ENCODE measurements at places on chromosomes 5 and 9.

GRCh38 chr9:129333617-129334104 is 155.6 kb upstream of the IER5L start:
- DNase-seq, result no peak

GRCh38 chr9:114053246-114054005 is 24.7 kb downstream of the AMBP start:
- no peak for DNase-seq

DNA sequence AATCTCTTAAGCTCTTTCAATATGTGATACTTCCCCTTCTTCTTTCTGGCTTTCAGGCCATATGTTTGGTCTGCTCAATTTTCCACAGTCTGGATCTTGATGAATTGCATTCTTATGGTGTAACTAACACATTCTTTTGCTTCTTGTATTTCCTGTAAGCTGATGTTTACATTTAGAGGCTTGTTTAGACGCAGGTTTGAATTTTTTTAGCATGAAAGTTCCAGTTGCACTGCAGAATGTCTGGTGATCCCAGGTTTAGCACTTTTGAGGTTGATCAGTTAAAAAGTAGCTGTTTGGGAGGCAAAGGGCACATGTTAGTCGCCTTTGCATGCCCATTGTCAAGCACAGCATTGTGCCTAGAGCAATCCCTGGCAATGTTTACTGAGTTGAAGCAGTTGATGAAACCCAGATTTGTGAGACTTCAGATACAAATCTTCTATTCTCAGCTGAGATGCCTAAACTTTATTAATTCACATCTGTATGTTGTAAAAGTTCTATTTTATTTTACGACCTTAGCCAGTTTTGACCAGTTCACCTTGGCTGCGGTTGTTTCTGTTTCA is 59.6 kb upstream of the SPATA31C2 start:
- peak; percentile 69 for DNase-seq

DNA sequence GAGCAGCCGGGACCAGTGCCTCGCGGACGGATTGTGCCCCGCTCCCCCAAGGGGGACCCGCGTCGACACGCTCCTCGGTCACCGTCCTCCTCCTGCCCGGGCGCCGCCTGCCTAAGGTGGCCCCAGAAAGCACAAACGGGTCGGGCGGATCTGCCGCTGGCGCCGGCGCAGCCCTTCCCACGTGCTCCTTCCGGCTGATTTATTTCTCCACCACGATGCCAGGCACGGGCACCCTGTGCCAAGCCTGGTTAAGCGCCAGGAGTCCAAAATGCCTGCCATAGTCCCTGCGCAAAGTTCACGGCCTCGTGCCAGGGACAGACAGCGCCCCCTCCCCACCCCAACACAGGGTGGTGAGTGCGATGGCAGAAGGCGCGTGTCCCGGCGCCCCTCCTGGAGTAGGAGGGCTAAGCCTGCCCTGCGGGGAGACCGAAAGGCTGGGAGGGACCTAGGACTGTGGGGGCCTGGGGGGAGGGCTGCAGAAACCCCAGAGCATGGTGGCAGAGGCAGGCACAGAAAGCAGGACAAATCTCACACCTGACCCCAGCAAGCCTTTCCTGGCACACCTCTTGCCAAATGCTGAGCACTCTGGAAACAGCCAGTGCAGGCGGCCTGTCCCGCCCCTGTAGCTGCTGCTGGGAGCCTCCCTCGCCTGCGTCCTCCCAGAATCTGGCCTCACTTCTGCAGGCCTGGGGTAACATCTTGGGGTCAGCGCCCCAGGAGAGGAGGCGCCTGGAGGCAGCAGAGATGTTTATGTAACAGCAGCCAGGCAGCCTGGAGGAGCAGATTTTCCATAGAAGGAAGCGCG is 1.1 kb upstream of the NOTCH1 start:
- DNase-seq, result no peak

DNA sequence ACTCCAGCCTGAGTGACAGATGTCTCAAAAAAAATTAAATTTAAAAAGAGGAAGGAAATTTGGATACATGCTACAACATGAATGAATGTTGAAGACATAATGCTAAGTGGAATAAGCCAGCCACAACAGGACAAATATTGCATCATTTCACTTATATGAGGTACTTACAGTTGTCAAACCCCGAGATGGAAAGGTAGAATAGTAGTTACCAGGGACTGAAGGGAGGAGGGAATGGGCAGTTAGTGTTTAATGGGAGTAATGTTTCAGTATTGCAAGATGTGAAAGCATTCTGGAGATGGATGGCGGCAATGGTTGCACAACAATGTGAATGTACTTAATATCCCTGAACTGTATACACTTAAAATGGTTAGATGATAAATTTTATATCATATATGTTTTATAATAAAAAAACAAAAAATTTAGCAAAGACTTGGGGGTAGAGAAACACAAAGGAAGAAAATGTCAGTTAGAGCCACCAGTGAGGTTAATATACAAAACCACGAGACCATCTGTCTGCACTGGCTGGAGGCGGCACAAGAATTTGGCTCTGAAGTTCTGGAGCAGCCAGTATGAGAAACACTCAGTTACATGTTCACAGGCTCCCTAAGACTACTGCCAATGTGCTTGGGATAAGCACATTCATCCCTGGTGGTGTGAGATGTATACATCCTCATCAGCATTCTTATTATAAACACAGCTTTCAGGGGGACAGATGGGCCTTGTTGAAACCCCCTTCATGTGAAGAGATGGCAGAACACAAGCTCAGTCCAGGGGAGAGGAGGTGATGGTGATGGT is 37.0 kb upstream of the RPS23 start:
- no peak for DNase-seq

GRCh38 chr5:42573386-42573785 is 150.1 kb downstream of the GHR start:
- no peak for DNase-seq

GRCh38 chr5:170434966-170435605 is 45.9 kb upstream of the KCNMB1 start:
- peak; percentile 10 for DNase-seq

GRCh38 chr9:37300620-37301019 is 121.9 kb upstream of the GRHPR start:
- no peak for DNase-seq

GRCh38 chr9:27487128-27487640 is 36.9 kb upstream of the IFNK start:
- no peak for DNase-seq

GRCh38 chr9:93826905-93827544 is 128.1 kb downstream of the BARX1 start:
- no peak for DNase-seq

GRCh38 chr5:75551471-75551870 is 39.8 kb downstream of the POLK start:
- DNase-seq, result peak; percentile 33

DNA sequence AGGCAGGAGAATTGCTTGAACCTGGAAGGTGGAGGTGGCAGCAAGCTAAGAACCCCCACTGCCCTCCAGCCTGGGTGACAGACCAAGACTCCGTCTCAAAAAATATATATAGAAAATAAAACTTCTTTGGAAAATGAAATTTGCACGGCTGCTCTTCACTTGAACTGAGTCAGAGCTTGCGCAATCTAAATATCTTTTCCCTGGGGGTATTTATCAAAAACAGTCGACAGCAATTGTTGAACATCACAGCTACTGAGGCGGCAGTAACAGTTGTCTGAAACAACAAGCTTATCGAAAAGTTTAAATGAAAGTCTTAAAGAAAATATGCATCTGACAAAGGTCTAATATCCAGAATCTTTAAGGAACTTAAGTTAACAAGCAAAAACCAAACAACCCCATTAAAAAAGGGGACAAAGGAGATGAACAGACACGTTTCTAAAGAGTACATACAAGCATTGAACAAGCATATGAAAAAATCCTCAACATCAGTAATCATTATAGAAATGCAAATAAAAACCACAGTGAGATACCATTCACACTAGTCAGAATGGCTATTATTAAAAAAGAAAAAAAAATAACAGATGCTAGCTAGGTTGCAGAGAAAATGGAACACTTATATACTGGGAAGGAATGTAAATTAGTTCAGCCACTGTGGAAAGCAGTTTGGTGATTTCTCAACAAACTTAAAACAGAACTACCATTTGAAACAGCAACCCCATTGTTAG is 153.6 kb upstream of the CDH9 start:
- peak; percentile 65 for DNase-seq

GRCh38 chr5:6754766-6755165 is 41.5 kb downstream of the TENT4A start:
- no peak for DNase-seq

GRCh38 chr5:129438322-129438721 is 21.8 kb upstream of the ADAMTS19 start:
- DNase-seq, result no peak

- no peak for DNase-seq
These were observed 4.4 kb downstream of the RC3H2 start for GRCh38 chr9:122900791-122901190.

DNA sequence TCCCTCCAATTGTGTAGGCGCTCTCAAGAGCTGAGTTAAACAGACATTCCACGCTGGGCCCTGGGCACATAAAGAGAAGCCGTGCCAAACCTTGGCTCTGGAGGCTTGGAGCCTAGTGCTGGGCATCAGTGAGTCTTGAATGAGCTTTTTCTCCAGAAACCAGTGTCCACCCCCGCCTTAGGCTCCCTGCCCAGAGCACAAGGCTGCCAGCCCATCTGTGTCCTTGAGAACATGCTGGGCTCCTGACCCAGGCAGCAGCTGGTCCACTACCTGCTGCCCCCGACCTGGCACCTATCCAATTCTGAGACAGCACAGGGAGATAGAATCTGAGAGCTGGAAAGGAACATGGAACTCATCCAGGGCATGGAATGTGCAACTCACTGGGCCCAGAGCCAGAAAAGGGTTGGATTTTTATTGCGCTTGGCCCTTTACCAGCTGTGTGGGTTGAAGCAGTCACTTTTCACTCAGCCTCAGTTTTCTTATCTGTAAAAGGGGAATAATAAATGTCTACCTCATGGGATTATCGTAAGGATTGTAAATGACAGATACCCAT is 92.4 kb upstream of the CPLX2 start:
- no peak for DNase-seq

DNA sequence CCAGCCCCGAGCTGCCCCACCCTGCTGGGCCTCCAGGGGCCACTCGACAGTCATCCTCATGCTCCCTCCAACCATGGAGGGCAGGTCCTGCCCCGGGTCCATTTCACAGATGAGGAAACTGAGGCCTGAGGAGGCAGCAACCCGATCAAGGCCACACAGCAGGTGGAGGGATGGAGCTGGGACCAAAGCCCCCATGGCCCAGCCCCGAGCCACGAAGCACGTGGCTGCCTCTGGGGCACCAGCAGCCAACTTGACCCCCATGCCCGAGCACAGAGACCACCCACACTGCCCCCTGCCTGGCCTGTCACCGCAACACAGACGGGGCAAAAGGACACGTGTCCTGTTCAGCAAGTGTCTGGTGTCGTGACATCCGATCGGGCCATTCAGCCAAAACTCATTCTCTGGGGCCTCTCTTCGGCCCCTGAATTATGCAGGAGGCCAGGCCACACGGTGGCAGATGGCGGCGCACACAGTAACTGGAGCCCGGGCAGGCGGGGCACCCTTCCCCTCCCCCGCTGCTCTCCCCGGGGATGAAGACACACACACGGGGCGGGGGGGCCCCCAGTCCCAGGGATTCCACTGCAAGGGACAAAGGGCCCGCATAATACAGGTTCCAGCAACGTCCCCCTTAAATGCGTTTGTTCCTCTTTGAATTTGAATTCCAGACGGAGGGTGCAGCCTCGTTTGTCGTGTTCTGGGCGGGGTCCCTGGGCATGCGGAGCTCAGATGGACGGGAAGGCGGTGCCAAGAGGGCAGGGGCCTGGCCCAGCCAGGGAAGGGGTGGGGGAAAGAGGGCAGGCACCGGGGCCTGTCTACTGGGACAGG is 29.4 kb upstream of the TMEM250 start:
- DNase-seq, result no peak

GRCh38 chr5:170963521-170963920 is 101.7 kb downstream of the RANBP17 start:
- DNase-seq, result no peak

- DNase-seq, result no peak
These were observed 31.8 kb upstream of the PTGS1 start for GRCh38 chr9:122338994-122339393.

DNA sequence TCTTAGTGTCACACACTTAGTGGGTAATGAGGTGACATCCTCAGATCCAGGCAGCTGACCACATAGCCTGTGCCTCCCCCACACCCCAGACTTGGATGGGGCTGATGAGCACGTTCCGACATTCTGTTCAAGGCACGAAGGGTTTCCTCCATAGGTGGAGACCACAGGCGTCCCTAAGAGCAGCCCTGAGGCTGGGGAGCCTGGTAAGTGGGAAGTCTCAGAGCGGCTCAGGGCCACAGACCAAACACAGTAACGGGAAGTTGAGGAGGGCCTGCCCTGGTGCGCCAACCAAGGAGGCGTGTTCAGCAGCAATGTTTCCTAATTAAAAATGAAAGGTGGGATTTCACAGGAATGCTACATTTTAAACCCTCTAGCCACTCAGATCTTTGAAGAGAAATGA is 102.3 kb upstream of the PHYKPL start:
- no peak for DNase-seq

- no peak for DNase-seq
These were observed 220.2 kb downstream of the AGTPBP1 start for GRCh38 chr9:85521371-85522197.

DNA sequence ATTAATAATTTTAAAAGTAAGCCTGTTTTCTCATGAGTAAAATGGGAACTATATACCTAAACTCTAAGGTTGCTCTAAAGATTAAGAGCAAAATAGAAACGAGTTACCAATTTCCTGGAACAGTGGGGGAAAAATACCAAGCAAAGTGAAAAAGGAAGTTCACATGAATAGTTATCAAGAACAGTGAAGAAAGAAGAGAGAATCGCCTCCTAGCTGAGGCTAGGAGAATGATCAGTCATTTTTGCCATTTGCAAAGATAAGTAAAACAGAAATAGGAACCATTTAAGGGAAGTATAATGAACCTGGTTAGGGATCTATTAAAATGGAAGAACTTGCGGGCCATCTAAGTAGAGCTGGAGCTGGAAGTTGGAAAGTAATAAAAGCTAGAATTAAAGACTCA is 50.7 kb downstream of the P4HA2 start:
- no peak for DNase-seq

DNA sequence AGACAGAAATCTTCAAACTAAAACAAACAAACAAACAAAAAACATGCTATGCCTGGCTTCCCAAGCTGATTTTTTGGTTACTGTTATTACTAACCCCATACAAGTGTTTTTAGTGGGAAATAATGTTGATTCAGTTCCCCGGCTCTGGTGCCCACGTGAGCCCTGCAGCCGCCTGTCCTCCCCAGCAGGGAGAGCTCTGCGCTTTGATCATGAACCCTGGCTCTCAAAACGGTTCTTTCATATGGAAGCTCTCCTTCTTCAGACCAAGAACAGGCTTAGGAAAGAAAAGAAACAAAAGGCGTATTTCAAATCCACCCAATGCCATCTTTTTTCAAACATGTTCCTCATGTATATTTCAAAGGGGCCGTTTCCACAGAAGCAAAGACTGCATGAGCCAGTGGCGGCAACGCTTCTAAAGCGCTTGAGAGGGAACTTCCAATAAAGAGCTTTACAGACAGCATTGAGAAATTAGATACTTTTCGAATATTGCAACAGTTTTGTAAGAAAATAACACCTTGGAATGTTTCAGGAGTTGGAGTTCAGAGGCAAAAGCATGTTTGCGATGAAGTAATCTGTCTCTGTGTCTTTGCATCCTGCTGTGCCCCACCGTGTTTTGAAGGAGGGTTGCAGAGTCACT is 74.8 kb downstream of the ICE1 start:
- no peak for DNase-seq

- DNase-seq, result no peak
These were observed 6.0 kb downstream of the OLFML2A start for GRCh38 chr9:124782661-124783574.

Measured in fibroblast of skin of left biceps (primary cell).